ENCODE measurements at places on chromosomes 1 and 21.

- DNase-seq: no peak
These were observed 38.9 kb downstream of the CD247 start for GRCh38 chr1:167479331-167479979.

GRCh38 chr1:61083013-61083806 is 849 bp downstream of the NFIA start:
- DNase-seq: peak; percentile 16

GRCh38 chr1:206770531-206771337 is at the start of gene IL19:
Gene IL19, plus strand, starts transcription at chr1:206770773. Its CDS starts 65,890 bp downstream, at chr1:206836663.
- DNase-seq: no peak

DNA sequence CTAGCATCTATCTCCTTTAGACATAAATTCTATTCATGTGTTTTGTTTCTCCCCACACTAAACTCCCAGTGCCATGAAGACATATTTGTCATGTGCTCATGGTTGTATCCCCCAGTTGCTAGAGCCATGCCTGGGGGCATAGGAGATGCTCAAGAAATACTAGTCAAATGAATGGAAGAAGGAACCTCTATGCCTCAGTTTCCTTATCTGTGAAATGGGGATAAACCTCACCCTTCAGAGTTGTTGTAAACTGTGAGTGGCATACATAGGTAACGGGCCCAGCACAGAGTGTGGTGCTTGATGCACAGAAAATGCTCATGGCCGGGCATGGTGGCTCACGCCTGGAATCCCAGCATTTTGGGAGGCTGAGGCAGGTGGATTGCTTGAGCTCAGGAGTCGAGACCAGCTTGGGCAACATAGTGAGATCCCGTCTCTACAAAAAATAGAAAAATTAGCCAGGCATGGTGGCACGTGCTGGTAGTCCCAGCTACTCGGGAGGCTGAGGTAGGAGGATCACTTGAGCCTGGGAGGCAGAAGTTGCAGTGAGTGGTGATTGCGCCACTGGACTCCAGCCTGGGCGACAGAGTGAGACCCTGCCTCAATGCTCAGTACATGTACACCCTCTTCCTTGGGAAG is 8.7 kb downstream of the LDLRAD2 start:
- DNase-seq: no peak

GRCh38 chr1:15501208-15502032 is 22.6 kb downstream of the CASP9 start:
- DNase-seq: peak; percentile 23

DNA sequence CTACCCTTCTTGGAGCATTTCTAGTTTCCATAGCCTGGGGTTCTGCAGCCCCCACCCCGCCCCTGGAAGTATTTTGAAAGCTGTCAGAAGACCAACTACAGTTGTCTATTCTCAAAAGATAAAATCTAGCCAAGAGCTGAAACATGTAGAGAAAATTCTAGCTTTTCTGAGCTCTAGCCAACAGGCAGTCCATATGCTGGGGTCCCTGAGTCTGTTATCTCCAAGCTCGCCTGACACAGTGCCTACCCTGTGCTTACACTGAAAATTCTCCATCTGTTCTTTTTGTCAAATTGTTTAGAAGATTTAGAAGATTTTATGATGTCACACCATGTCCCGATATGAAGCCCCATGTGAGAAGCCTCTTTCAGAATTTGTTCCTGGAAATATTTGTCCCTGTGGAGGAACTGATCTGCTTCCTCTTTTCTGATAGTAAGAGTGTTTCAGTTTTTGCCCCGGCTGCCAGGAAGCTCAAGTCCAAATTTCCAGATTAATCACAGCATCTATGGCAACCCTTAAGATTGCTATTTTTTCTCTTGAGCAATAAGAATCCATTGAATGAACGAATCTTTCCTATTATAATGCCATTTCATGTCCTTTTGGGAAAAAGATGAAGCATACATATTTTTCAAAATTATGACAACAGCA is 23.7 kb upstream of the CSF3R start:
- no peak for DNase-seq

DNA sequence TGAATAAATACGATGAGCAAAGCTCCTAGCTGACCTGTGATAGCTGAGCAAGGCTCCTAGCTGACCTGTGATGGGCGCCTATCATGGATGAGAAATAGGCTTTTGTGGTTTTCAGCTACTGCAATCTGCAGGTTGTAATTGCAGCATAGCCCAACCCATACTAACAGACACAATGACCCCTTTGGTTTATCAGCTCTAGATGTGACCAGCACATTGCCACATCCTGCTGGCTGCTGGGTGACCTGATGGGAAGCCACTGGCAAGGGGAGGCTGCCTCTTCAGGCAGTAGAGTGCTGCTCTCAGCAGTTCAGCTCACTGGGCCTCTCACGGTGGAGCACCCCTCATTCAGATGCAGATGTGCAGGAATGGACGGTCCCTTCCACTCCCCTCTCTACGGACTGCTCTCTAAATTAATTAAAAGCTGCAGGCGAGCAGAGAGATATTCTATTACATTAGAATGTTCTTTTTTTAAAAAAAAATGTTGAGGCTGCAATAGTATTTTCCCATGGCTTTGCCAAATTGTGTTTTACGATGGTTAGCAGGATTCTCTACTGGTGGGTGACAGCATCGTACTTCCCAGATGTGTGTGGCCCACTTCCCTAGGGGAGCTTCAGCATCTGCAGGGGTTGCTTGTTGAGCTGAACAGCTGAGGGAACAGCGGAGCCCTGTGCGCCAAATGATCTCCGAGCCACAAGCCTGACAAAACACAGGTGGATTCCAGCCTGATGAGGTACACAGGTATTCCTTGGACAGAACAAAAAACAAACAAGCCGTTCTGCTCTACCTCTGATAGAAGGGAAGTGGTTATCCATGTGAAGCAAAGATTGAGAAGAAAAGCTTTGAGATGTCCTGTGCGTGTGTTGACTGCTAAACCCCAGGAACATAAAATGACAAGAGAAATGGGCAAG is 65.0 kb downstream of the SYT6 start:
- DNase-seq: no peak

GRCh38 chr1:38344716-38345115 is 298.1 kb upstream of the POU3F1 start:
- DNase-seq: no peak

GRCh38 chr1:20487236-20487590 is 1.2 kb upstream of the CAMK2N1 start:
- DNase-seq: no peak

DNA sequence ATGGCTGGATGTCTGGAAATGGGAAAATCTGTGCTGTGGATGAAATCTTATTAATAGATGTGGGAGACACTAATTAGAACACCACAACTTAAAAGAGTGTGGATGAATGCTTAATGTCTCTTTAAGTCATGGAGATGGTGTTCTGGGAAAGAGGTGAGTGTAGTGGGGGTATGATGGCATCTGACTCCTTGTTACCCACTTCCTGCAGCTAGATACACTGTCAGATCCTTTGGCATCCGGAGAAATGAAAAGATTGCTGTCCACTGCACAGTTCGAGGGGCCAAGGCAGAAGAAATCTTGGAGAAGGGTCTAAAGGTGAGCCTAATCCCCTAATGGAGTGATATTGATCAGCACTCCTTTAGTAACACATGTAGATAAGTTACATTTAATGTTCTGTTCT is 2.0 kb downstream of the RPL11 start:
- DNase-seq: no peak

GRCh38 chr1:239428120-239428710 is 41.8 kb downstream of the CHRM3 start:
- DNase-seq: no peak

DNA sequence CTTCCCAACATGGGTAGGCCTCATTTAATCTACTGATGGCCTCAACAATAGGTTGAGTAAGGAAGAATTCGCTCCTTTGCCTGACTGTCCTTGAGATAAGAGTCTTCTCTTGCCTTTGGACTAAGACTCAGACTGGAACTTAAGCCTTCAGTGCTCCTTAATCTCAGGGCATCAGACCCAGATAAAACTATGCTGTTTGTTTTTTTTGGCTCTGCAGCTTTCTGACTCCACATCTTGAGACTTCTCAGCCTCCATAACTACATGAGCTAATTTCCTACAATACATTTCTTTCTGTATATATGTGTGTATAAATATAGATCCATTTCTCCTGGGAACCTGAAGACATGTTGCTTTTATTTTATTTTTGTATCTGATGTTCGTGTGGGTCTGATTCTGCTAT is 1470.7 kb upstream of the PRMT6 start:
- DNase-seq: no peak

GRCh38 chr1:117770981-117771531 is 158.4 kb downstream of the GDAP2 start:
- DNase-seq: no peak

DNA sequence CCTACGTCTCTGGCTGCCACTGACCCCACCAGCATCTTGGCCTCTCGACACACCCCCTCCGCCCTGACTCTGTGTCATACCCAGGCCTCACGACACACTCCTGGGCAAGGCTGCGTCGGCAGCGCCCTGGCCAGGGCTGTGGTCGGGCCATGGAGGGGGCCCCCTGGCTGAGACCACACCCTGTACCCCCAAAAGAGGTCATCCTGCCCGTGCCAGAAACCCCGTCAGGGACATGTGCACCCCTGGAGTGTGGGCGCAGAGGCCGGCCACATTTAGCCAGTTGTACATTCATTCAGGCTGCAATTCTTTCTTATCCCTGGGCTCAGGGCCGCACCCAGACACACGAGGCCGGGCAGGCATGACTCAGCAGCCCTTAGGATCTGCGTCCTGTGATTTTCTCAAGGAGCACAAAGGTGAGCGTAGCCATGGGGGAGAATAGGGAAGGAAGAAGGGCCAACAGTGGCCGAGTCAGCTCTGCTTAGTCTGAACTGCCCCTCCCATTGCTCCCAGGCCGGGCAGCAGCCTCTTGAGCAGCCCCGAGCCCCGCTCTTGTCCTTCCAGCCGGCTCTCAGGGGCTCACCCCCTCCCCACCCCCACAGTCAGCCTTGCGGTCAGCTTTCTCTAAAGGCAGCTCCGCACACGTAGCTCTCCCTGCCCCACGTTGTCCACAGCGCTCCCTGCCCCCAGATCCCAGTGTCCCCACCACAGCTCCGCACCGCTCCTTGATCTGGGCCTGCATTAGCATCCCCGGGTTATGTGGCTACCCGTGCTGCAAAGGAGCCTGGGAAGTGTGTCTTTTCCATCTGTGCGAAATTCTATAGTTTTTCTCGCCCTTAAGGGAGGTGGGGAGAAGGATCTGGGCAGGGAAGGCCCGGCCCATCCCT is 7.9 kb downstream of the CSTB start:
- DNase-seq: no peak

- no peak for DNase-seq
These were observed 315.4 kb downstream of the LMO4 start for GRCh38 chr1:87644033-87644578.

DNA sequence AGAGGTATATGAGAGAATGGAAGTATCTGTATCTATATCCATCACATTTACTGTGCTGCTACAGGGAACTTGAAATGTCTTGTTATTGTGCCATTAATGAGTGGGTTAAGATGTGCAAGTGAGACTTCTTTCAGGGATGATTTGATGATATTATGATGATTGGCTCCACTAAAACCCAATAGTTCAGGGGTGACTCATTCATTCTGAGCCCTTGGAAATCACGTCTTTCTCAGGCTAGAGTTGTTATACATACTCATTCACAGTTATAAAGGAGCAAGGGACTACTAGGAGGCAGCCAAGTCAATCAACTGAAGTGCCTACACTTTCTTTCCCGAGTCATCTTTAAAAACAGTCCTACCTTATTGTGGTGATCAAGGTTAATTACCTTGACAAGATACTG is 1109.8 kb upstream of the B3GALT2 start:
- no peak for DNase-seq

GRCh38 chr1:248834343-248834940 is 3.6 kb upstream of the ZNF672 start:
- DNase-seq: no peak

DNA sequence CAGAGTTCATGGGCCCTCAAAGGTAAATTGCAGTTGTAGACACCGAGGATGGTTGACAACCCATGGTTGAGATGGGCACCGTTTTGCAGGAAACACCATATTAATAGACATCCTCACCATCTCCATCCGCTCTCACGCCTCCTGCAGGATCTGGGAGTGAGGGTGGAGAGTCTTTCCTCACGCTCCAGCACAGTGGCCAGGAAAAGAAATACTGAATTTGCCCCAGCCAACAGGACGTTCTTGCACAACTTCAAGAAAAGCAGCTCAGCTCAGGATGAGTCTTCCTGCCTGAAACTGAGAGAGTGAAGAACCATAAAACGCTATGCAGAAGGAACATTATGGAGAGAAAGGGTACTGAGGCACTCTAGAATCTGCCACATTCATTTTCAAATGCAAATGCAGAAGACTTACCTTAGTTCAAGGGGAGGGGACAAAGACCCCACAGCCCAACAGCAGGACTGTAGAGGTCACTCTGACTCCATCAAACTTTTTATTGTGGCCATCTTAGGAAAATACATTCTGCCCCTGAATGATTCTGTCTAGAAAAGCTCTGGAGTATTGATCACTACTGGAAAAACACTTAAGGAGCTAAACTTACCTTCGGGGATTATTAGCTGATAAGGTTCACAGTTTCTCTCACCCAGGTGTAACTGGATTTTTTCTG is 9.3 kb downstream of the SLAMF8 start:
- DNase-seq: no peak

DNA sequence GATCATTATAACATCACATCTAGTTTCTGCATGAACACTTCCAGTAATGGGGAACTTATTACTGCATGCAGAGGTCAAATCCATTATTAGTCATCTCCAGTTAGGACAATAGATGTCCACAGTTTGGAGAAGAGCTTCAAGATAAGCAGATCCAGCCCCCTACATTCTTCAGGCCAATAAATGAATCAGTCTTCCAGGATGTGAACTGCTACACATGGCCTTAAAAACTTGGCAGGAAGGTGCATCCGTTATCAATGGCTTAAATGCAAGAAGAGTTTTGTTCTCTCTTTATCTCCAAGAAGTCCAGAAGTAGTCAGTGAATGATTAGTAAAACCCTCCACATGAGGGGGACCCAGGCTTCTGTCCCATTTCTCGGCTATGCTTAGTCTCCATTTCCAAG is 70.8 kb downstream of the DMRTA2 start:
- no peak for DNase-seq

DNA sequence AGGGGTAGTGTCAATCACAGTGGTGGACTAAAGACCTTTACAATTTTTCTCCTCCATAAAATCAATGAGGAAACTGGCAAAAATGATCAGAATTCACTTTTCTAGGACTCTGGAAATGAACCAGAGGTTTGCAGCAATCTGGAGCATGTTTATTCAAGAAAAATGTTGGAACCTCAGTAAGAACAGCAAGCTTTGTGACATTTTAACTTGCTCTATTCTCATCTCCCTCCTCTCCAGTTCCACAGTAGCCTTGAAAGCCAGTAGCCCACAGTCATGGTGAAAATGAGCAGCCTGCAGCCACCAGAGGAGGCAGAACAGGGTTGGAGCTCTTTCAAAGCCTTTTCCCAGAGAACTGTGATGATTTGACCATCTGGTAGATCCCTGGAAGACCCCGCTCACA is 9.1 kb downstream of the TTC4 start:
- DNase-seq: no peak

- no peak for DNase-seq
These were observed 317.6 kb downstream of the PRDM2 start for GRCh38 chr1:14017531-14017961.

- DNase-seq: no peak
These were observed 46.1 kb downstream of the CAMTA1 start for GRCh38 chr1:6831366-6831765.

GRCh38 chr1:243246916-243247315 is 8.2 kb downstream of the CEP170 start:
- DNase-seq: no peak

Measured in stimulated activated CD4-positive, alpha-beta T cell treated with anti-CD3 and anti-CD28 coated beads, Interleukin-15, amount 100 ng/mL, for 1 hour (primary cell).